ENCODE measurements at places on chromosomes 1 and 21.

- no peak for DNase-seq
Measured at GRCh38 chr1:45769261-45769932, 18.9 kb upstream of the IPP start.

GRCh38 chr1:205396967-205397616, 24.8 kb downstream of the LEMD1 start:
- DNase-seq, result no peak

DNA sequence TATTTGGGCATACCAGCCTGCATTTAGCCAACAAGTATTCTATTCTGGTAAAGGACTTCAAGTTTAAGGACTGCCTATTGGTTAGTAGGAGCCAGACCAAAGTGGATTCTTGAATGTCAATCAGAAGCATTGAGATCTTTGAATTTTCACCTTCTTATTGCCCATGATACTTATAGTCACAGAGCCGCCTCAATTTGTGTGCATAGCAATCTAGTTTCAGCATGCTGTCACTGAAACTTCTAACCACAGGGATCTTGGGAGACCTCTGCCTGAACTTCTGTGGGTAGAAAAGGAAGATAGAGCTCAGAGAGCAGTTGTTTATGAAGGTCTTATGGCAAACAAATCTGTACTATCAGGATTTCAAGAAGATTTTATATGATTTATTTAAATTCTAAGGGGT, 501.4 kb upstream of the USP24 start:
- no peak for DNase-seq

GRCh38 chr1:36709869-36710481, 227.3 kb upstream of the CSF3R start:
- DNase-seq, result no peak

GRCh38 chr1:1419363-1419812, 1.7 kb downstream of the ANKRD65 start:
- no peak for DNase-seq

GRCh38 chr1:169060919-169061639, 45.4 kb upstream of the ATP1B1 start:
- DNase-seq, result no peak

GRCh38 chr1:31505911-31506497, 70.3 kb upstream of the TINAGL1 start:
- DNase-seq, result no peak

GRCh38 chr1:215606564-215607168, 39.6 kb downstream of the KCTD3 start:
- DNase-seq, result no peak

DNA sequence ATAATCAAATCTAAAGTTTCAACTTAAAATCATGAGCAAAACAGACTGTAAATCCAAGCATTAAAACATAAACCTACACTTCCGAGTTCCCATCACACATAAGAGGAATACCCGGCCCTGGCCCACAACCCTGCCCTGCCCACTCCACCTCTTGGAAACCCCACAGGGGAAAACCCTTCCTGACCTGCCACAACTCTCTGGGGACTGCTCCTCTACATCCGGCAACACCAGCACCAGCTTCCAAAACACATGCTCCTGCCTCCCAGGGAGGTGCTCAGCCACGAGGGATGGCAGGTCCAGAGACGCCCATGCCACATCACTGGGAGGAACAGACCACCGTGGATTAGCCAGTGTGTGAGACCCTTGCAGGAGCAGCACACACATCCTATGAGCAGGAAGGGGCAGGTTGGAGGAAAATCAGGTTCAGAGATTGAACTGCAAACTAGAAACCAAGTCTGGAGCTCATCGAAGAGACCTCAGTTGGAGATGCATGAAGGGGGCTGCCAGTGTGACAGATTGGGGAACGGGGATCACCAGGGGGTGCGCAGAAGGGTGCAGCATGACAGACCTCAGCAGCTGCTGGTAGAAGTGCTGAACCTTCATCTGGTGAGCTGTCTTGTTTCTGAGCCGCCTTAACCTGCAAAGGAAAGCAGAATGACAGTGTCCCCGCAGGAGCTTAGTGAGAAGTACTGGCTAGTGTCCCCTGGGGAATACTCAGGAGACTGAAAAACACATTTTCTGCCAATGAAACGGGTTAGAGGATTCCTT, 25.8 kb upstream of the LSS start:
- no peak for DNase-seq

GRCh38 chr1:31815307-31815645, 546 bp downstream of the SPOCD1 start:
- no peak for DNase-seq

DNA sequence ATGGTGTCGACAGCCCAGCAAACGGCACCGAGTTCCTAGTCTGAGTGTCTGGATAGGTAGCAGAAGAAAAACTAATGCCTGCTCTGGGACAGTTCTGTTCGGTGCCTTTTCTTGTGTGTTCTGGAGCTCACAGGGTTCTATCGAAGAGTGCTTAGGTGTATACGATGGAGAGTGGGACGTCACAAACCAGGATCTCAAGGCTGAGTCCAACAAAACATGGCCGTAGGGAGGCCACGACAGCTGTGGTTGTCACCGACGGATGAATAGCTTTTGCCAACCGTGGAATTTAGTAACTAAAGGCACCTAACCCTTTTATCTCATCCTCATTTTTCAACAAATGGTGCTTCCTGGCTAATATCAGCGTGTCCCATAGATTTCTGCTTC, 635 bp upstream of the SYNJ1 start:
- DNase-seq, result no peak

- no peak for DNase-seq
Measured at GRCh38 chr1:39832294-39832693, 43.6 kb upstream of the BMP8B start.

GRCh38 chr1:2388004-2388913, 3.1 kb downstream of the MORN1 start:
- no peak for DNase-seq

- no peak for DNase-seq
Measured at GRCh38 chr21:15446223-15446622, 283.6 kb upstream of the USP25 start.

DNA sequence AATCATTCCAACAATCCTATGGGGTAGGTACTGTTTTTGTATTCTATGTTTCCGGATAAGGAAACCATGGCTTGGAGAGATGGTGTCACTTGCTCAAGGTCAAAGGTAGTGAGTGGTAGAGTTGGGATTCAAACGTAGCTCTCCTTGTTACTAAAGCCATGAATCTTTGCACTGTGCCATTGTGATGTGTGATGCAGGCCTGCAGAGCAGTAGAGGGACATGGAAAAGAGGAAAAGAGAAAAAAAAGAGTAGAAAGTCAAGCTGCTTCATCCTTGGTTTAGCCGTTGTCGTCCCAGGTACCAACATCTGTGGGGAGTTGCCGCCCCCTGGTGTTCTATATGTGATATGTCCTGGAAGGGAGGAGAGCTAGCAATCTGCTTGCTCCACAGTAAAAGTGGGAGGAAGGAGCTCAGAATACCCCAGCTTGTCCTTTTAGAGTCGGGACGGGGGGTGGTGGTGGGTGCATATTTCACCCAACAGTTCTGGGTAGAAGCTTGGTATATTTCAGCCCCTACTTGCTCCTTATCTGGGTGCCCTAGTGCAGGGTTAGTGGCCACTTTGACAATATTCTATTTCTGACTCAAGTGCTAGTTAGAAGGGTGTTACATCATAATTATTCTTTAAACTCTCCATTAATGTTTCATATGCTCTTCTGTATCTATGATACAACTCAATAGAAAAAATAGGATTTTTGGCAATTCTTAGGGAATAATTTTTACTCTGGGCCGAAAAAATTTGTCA, 98.4 kb downstream of the EBNA1BP2 start:
- DNase-seq, result peak; percentile 57

DNA sequence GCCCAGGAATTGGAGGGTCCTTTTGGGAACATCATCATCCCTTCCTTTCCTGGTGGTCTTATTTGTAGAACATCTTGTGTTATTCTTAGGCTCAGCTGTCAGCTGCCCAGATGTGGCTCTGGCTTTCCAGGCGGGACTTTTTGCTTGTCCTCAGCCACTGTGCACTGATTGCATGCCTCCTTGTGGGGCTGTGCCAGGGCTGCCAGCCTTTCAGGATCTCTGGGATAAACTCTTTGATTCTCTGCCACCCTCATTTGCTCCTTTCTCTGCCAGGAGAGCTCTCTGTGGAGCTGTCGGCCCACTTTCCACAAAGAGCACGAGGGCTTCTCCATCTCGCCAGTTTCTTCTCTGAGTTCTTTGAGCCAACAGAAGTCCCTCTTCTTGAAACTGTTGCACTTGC, 63.1 kb downstream of the PTPRU start:
- DNase-seq, result no peak

DNA sequence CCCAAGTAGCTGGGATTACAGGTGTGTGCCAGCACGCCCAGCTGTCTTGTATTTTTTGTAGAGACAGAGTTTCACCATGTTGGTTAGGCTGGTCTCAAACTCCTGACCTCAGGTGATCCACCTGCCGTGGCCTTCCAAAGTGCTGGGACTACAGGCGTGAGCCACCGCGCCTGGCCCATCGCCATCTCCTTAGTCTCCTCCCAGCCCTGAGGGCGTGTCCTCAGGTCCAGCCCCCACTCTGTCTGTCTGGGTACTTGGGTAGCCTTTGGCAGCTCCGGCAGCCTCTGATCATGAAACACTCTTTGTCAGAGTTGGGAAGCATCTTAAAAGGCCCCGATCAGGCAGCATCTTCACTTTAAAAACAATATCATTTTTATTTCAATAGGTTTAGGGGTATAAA, 90.3 kb upstream of the DISP3 start:
- no peak for DNase-seq

DNA sequence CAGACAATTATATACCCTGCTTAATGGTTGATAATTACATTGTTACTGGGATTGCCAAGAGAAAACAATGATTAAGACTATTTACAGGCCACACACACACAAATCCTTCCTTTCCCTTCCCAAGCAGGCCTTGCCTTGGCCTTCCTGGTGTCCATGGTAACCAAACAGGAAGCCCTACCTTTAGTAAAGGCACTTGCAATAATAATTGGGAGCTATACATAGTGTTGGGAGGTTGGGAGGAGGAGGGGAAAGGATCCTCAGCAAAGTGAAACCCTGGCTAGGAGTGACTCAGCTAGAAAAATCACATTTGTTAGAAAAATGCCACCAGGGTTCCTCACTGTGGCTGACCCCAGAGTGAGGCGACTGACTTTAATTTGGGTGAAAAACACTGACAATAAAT, 122.3 kb upstream of the ADAR start:
- DNase-seq, result no peak

- no peak for DNase-seq
Measured at GRCh38 chr1:228810878-228811711, 75.8 kb downstream of the RHOU start.

DNA sequence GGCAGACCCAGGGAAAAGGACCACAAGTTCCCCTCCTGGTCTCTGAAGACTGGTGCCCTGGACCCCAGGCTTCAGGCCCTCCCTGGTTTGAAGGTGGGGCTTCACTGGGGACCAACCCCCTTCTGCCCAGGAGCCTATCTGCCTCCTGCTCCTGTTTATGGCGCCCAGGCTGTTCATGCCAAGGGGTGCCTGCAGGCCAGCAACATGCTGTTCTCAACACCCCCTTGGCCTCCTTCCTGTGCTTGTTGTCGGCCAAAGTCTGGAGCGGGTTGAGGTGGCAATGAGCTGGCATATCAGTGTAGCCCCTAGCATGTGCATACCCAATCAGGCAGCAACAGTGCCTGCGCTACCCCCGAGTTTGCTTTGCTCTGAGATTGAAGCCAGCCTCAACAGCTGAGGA, 46.3 kb downstream of the ATP6V1G3 start:
- DNase-seq, result no peak

DNA sequence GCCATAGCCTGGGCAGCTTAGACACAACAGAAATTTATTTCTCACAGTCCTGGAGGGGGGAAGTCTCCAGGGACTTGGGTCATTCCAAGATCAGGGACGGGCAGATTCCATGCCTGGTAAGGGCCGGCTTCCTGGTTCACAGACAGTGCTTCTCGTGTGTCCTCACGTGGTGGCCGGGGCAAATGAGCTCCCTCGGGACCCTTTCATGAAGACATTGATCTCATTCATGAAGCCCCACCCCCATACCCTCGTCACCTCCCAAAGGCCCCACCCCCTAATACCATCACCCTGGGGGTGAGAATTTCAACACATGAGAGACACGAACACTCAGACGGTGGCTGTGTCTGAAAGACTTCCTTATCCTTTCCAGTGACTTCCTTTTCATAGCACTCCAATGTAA, 51.5 kb downstream of the ACOT7 start:
- no peak for DNase-seq

DNA sequence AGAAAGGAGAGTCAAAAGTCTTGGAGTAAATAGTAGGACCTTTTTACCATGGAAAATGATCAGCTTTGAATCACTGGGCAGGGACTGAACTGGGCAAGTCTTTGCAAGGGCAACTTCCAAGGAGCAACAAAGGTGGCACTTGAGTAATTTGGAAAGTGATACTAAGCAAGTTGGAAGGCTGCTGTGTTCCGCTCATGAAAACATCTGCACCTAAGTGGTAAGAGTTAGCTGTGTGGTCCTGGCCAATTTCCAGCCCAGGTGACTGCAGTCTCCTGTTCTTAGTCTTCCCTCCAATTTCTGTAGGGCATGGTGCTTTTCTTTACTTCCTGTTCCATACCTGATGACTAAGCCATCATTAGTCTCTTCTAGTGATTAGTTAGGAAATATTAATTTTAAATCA, 35.5 kb upstream of the PRDM2 start:
- DNase-seq, result no peak

DNA sequence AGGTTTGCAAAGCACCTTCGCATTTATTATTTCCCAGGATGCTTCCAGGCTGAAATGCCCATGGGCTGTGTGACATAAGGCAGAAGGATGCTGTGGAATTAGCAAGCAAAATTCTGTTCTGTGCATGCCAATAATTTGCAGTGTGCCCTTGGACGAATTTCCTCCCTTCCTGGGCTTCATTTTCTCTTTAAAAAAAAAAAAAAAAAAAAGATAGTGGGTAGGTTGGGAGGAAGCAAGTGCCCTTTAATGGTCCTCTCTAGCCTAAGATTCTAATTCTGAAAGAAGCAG, 2.5 kb upstream of the ID3 start:
- no peak for DNase-seq

DNA sequence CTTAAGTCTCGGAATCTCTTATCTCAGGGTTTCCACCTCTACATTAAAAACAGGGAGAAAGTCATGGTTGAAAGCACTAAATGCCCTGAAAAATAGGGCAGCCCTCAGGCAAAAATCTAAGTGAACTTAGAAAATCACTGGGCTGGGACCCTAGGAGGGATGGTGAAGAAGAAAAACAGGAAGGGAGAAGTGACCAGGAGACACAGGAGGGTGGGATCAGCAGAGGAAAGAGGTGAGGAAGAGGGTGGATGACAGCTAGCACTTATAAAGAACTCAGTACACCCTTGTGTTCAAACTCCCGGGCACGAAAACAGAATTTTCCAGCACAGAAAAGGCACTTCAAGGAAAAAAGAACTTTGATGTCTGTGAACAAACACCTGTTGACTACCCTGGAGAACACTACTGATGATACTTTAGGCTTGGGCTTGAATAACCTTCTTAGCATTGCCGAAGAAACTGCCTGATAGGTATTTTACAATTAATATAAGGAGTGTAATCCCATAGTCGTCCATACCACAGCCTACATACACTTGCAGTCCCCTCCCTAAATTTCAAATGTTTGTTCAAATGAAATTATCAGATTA, 2.0 kb downstream of the CHML start:
- DNase-seq, result no peak
